ENCODE measurements at places on chromosomes 3 and 15. TPM values are rescaled to one million over a fixed set of nuclear protein-coding genes. Genes with fewer than 3 reads are reported as not detected.

- H3K36me3 ChIP-seq = no peaks in the 10 kb centered on the region
- H3K27me3 ChIP-seq = no peaks in the 10 kb centered on the region
- no peaks in the 10 kb centered on the region for H3K4me1 ChIP-seq
- no peak overlapping the region for H3K27ac ChIP-seq
- no peak overlapping the region for H3K4me3 ChIP-seq
Observed at GRCh38 chr15:65963911-65964482, 94.7 kb downstream of the RAB11A start.

GRCh38 chr3:49294343-49294742, 17.3 kb upstream of the C3orf62 start:
- no peak for DNase-seq
- no peaks in the 10 kb centered on the region for H3K4me1 ChIP-seq
- H3K27me3 ChIP-seq = no peaks in the 10 kb centered on the region
- H3K27ac ChIP-seq = no peak overlapping the region
- H3K4me3 ChIP-seq = no peak overlapping the region

DNA sequence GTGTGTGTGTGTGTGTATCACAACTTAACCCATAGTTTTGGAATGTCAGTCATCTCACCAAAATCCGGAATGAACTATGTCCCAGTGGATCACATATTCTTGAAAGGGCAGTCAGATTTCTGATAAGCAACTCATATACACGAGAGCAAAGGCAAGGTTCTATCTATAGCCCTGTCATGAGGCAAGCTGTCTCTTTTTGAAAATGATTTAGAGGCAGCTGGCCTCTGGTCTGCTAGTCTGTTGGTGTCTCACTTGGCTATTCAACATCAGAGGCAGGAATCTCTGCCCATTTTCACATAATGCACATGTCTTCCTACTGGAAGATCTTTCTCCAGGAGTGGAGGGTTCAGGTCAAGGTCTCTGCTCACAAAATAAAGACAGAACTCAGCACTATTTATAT, 79.8 kb downstream of the CNTN6 start:
- DNase-seq = no peak
- H3K27ac ChIP-seq = no peak overlapping the region
- H3K27me3 ChIP-seq = no peaks in the 10 kb centered on the region
- H3K4me3 ChIP-seq = no peak overlapping the region

- no peaks in the 10 kb centered on the region for H3K36me3 ChIP-seq
- no peaks in the 10 kb centered on the region for H3K27me3 ChIP-seq
- peak; percentile 82 for DNase-seq
- peak within 1 kb of the TSS; percentile 64 for H3K27ac ChIP-seq
- H3K4me1 ChIP-seq = no peaks in the 10 kb centered on the region
Observed at GRCh38 chr3:57060089-57060821, at the start of gene SPATA12. Gene SPATA12, plus strand, starts transcription at chr3:57060664. Its CDS starts 13,031 bp downstream, at chr3:57073695.

GRCh38 chr3:187974871-187975271, 179.1 kb upstream of the LPP start:
- no peaks in the 10 kb centered on the region for H3K36me3 ChIP-seq
- H3K4me1 ChIP-seq = peaks cover 4% of the 10 kb centered on the region
- no peak overlapping the region for H3K4me3 ChIP-seq
- H3K27me3 ChIP-seq = no peaks in the 10 kb centered on the region

DNA sequence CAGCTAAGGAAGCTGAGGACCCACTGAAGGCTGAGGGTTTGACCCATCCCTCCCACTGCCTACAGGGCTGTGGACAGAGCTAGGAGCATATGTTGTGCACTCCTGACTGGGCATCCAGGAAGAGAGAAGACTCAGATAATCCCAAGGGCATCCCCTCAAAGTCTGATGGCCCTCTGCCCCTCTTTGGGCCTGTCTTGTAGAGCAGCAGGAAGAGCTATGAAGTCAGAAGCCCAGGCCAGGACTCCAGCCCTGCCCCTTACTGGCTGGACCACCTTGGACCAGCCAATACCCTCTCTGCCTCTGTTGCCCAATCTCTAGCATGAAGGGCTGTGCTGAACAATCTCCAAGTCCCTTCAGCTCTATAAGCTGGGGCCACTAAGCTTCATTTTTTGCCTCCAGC, 210.8 kb downstream of the RPLP1 start:
- H3K4me1 ChIP-seq = peaks cover 24% of the 10 kb centered on the region
- H3K27ac ChIP-seq = no peak overlapping the region
- H3K27me3 ChIP-seq = no peaks in the 10 kb centered on the region
- H3K4me3 ChIP-seq = no peak overlapping the region
- no peaks in the 10 kb centered on the region for H3K36me3 ChIP-seq
- no peak for DNase-seq

LRRC31 gene
- total RNA-seq = 57.6 TPM

C2CD4A gene
- total RNA-seq = not detected

GOLGA8G gene
- total RNA-seq = not detected

OIP5 gene
- 1.9 TPM for total RNA-seq

ZKSCAN7 gene
- 4.7 TPM for total RNA-seq
